Testis (tissue), 5 donors: ENCODE measurements at places on chromosomes 6 and 20. TPM values are rescaled to one million over a fixed set of nuclear protein-coding genes. Genes with fewer than 3 reads are reported as not detected.
A peak's percentile ranks its signal among the peaks of the same experiment; 100 is the strongest.

ATP6V1G2 gene
- polyA plus RNA-seq: 4.7 TPM

DNA sequence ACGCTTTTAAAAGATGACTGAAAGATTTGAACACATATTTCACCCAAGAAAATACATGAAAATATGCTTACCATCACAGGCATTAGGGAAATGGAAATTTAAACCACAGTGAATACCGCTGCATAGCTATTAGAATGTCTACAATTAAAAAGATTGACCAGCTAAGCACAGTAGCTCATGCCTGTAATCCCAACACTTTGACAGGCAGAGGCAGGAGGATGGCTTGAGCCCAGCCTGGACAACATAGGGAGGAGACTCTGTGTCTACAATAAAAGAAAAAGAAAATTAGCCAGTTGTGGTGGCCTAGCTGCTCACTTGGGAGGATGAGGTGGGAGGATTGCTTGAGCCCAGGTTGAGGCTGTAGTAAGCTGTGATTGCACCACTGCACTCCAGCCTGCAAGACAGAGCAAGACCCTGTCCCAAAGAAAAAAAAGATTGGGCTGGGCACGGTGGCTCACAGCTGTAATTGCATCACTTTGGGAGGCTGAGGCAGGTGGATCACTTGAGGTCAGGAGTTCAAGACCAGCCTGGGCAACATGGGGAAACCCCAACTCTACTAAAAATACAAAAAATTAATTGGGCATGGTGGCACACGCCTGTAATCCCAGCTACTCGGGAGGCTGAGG, 163.7 kb upstream of the AKAP12 start:
- DNase-seq: no peak

DNA sequence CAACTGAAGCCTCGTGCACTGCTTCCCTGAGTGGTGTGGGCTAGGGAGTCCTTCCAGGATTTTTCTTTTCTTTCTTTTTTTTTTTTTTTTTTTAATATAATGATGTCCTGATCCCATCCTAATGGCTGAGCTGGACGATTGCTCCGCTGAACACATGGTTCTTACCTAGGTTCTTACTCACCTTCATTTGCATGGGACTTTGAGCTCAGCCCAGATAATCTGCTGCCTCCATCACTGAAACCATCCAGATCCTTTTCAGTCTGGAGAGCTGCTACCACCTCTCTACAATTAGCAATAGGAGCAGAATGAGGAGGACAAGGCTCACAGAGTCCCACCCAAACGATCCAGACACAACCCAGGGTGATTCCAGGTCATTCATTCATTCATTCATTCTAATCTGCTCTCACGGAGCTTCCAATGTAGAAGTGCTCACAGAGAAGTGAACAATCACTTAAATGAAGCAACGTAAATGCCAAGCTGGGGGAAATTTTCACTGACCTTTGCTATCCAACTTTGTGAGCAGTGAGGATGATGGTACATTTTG, 246.3 kb upstream of the RREB1 start:
- DNase-seq: no peak

RUNX2 gene
- 6.0 TPM for polyA plus RNA-seq

GRCh38 chr6:166692723-166693302, 65.8 kb upstream of the RPS6KA2 start:
- no peak for DNase-seq

SLC35D3 gene
- polyA plus RNA-seq: not detected

DNA sequence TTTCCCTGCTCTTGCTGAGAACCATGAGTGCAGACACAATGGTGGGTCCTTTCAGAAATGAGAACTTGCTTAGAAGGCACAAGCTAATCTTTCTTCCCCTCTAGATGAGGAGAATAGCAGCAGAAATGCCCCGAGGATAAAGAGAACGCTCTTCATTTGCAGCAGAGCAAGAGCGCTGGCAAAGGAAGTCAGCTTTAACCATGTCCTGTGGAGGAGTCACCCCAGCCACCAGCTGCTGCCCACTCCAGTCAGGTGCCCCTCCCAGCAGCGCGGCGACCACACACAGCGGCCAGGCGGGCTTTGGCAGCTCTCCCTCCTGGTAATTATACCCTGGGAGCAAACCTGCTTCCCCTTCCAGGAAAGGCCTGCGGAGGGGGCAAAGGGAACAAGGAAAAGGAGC, 42.4 kb upstream of the EMILIN3 start:
- DNase-seq: peak; percentile 75

NMBR gene
- polyA plus RNA-seq: 3.5 TPM

- no peak for DNase-seq
Measured at GRCh38 chr6:100088009-100088408, 94.0 kb upstream of the MCHR2 start.

DNA sequence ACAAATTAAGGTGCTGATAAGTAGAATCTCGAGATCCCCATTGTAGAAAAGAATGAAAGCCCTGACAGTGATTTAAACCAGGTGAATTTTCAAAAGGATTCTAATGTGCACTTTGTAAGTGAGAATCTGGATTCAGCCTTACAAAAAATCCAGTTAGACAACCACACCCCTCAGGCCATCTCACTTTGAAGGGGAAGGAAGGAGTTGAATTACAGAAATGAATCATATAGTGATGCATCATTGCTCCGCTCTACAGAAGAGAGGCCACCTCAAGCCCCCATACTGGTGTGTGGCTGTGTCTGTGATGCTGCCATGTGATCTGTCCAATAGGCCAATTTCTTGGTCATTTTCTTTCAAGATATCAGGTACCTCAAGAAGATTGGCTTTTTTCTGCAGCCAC, 85.5 kb upstream of the NT5E start:
- no peak for DNase-seq

DNA sequence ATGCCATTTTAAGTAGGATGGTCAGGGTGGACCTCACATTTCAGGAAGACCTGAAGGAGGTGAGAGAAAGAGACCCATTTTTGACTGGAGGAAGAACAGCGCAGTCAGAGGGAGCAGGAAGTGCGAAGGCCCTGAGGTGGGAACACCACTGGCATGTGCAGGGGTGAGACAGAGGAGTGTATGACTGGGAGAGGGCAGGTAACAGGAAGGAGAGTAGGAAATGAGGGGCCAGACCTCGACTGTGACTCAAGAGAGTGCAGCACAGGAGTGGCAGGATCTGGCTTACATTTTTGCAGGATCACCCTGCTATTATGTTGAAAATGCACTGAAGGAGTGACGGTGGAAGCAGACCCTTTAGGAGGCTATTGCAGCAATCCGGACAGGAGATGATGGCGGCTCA, 117.7 kb upstream of the CDYL start:
- DNase-seq: no peak

MTFR2 gene
- polyA plus RNA-seq: 21.1 TPM

DNA sequence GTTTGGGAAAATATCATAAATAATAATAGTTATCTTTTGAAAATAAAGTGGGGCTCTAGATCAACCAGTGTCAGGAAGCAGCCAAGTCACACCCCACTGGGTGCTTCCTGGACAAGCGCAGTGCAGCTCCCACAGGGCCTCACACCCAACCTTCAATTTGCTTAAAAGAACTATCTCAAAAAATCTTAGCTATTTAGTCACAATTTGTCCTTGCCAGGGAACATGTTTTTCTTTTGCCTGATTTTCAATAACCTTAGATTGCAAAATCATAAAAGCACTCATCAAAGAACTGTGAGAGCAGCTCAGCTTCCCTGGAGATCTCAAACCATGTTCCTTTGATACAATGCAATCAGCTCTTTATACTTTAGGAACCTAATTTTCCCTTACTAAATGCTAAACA, 1.6 kb upstream of the NCOA7 start:
- peak; percentile 45 for DNase-seq

FIG4 gene
- polyA plus RNA-seq: 16.8 TPM

GRCh38 chr6:150528648-150529285, 70.9 kb upstream of the PLEKHG1 start:
- DNase-seq: peak; percentile 75

DNA sequence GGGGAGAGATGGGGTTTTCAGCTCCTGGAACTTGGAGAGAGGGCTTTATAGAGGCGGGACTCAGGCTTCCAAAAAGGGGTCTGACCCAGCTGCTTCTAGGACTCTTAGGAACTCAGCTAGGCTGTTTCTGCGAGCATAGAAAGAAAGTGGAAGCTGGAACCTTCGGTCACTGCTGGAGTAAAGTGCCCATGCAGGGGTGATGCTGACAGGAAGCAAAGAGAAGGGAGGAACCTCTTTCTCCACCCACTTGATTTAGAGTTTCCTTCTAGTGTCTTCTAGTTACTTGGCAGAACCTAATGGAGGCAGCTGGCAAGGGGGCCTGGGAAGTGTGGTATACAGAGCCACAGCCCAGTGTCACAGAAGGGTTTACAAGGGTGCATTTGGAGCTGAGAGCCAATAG, 283.6 kb downstream of the QKI start:
- no peak for DNase-seq

GRCh38 chr20:63432577-63433325, 39.7 kb downstream of the KCNQ2 start:
- DNase-seq: no peak

GRCh38 chr6:31502586-31502985, 4.6 kb downstream of the MICB start:
- DNase-seq: no peak

DNA sequence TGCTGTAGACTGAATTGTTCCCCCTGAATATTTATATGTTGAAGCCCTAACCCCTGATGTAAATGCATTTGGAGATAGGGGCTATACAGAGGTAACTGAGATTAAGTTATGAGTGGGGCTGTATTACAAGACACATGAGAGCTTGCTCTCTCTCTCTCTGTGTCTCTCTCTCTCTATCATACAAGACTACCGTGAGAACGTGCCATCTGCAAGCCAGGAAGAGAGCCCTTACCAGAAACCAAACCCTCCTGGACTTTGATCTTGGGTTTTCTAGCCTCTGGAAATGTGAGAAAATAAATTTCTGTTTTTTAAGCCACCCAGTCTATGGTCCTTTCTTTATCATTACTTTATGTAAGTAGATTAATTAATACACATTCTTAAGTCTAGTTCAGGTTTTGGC, 249.3 kb upstream of the MAN1A1 start:
- DNase-seq: no peak

DNA sequence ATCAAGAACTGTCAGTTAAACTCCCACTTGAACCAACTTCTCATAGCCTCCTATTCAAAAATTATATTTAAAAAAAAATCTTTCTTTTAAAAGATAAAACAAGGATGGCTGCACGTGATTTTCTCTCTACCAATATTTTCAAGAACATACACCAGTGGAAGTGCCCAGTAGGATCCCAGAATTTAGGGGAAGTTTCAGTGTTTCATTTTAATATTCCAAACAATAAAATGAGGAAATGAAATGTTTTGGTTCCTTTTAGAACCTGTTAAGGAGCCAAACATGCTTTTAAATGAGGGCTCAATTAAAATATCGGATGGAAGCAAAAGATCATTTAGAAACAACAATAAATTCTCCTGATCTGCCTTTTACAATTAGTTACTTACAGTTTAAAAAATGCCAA, 26.4 kb upstream of the PRELID3B start:
- DNase-seq: no peak

NRSN1 gene
- polyA plus RNA-seq: 0.42 TPM

DNA sequence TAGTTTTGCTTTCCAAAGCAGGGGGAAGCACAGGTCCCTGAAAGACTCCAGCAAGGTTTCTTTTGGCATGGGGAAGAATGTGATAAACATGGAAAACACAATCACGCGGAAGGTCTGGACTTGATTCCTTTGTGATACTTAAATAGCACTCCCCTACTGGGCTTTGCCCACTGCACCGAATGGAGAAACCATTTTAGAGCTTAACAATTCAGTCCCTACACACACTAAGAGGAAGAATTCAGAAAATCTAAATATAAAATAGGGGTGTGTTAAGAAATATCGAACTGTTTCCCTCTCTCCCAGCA, 71.4 kb upstream of the NHSL1 start:
- DNase-seq: no peak

GRCh38 chr20:24870881-24871280, 78.2 kb upstream of the CST7 start:
- DNase-seq: no peak

DNA sequence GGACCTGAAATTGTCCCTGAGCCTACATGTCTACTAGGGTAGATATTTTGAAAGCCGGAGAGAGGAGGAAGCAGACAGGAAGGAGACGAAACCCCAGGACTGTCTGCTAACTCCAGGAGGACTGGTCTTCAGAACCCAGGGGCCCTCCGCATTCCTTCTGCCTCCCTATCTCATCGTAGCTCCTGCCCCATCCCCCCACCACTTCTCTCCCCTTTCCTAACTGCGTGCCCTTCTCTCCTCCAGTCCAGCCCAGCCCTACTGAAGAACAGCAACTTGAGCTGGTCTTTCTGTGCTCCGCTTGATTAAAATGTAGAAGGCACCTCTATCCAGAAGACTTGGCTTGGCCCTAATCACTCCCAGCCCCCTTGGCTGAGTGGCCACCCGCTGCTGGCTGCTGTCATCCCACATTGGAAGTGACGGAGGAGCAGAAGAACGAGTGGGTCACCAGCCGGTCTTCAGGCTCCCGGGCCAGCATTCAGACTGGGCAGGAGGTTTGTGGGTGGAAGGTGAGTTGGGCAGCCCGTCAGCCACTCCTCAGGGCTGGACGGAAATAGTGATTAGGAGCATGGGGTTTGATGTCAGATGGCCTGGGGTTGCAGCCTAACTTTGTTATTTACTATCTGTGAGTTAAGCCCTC, 28.8 kb upstream of the ANGPT4 start:
- DNase-seq: no peak

- DNase-seq: no peak
Measured at GRCh38 chr6:390914-391558, 516 bp upstream of the IRF4 start.

GRCh38 chr6:132464538-132465256, 48.2 kb downstream of the STX7 start:
- DNase-seq: no peak

DNA sequence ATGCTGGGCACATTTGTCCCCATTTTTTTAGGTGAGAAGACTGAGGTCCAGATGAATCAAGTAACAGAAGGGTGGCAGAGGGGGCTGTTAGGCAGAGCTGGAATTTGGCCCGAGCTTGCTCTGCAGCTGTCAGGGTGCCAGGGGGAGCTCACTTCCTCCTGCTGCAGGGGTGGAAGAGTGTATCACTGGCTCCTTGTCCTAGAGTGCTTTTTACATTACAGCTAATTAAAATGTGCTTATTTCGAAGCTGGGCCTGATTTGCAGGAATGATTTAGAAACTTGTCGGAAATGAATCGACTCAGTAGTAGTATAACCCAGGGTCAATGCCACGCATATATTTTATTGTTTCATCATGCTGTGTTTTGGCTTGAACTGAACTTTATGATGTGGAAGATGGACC, 11.1 kb downstream of the TOX2 start:
- peak; percentile 31 for DNase-seq

- no peak for DNase-seq
Measured at GRCh38 chr20:63567386-63568169, 6.5 kb downstream of the HELZ2 start.

CAPN11 gene
- polyA plus RNA-seq: 115 TPM

DNA sequence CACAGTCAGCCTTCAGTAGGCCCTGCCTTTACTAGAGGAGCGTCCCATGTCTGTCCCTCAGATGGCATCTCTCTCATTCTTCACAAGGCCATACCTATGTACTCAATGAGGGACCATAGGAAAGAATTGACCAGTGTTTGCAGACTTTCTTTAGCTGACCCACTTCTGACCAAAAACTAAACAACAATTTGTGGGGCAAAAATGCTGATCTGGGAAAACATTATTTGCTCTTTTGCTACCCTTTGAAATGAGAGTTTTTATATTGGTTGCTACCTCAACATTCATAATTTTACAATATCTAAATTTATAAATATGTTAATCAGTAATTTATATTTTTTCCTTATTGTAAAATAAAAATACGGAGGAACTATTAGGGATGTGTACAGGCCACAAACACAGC, 539.4 kb upstream of the GJE1 start:
- DNase-seq: no peak

AGPAT4 gene
- polyA plus RNA-seq: 6.4 TPM

- no peak for DNase-seq
Measured at GRCh38 chr6:34334796-34335416, 57.6 kb downstream of the NUDT3 start.

- DNase-seq: peak; percentile 56
Measured at GRCh38 chr20:1894471-1894950, 696 bp upstream of the SIRPA start.
